ENCODE measurements at places on chromosomes 5 and 9. TPM values are rescaled to one million over a fixed set of nuclear protein-coding genes. Genes with fewer than 3 reads are reported as not detected.

Gene BNC2
- not detected for total RNA-seq

Gene SLC6A3
- not detected for total RNA-seq

Gene FOXD4L3
- not detected for total RNA-seq

Gene FAM13B
- 15.1 TPM for total RNA-seq

Gene SLC6A7
- not detected for total RNA-seq
